Muscle of leg (tissue), 16 donors: ENCODE measurements at places on chromosomes 3 and 15.

DNA sequence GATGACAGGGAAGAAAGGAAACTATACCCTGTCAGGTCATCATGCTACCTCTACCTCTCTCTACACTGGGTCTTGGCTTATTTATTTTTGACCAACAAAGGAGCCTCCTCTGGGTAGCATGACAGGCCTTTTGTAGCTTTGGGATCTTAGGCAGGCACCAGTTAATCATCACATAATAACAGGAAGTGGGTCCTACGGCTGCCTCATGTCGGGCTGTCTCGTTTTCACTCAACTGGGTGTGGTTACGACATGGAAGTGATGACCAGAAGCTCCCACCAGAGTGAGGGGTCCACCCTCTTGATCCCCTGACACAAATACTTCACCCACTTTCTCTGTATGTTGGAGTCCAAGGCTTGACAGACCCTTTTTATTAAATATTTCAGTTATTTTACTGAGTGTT is 105.3 kb downstream of the CD47 start:
- no peaks in the 10 kb centered on the region for H3K36me3 ChIP-seq
- peaks cover 35% of the 10 kb centered on the region for H3K4me1 ChIP-seq
- no peak overlapping the region for H3K4me3 ChIP-seq
- no peak for DNase-seq
- H3K27ac ChIP-seq, result no peak overlapping the region
- no peaks in the 10 kb centered on the region for H3K27me3 ChIP-seq

- H3K4me1 ChIP-seq, result no peaks in the 10 kb centered on the region
- peaks cover 3% of the 10 kb centered on the region for H3K27me3 ChIP-seq
- DNase-seq, result no peak
- no peak overlapping the region for H3K4me3 ChIP-seq
- no peak overlapping the region for H3K27ac ChIP-seq
- no peaks in the 10 kb centered on the region for H3K36me3 ChIP-seq
Observed at GRCh38 chr15:88782465-88782864, 20.8 kb upstream of the ACAN start.

DNA sequence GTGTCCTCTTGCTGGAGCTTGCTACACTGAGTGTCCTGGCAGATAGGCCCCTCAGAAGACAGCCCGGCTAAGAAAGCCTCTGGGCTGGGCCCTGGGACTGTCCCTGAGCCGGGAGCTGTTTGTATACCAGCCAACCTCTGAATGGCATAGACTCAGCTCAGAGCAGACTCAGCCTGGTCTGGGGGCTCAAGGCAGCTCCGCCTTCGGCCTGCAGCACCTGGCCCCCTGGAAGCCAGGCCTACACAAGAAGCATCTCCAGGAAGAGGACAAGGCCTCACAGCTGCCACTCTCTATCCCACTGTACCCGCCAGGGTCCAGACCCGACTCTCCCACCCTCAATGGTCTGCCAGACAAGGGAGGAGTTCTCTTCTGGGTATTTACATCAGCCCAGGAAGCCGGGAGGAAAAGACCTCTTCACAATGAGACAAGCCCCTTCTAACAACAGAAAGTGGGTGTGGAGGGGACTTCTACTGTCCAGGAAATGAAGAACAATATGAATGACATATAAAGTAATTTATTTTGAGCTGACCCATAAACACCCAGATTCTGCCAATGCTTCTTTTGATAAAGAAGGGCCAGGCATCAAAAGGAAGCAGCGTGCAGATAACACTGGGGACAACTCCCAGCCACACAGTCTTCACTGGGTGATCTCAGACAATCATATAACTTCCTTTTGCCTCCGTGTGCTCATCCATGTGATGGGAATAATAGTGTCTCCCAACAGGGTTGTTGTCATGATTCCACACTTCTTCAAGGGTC is 110.2 kb downstream of the TPRA1 start:
- no peak overlapping the region for H3K4me3 ChIP-seq
- H3K36me3 ChIP-seq, result no peaks in the 10 kb centered on the region
- no peak overlapping the region for H3K27ac ChIP-seq
- peaks cover 4% of the 10 kb centered on the region for H3K4me1 ChIP-seq
- no peak for DNase-seq

- no peaks in the 10 kb centered on the region for H3K27me3 ChIP-seq
- H3K4me1 ChIP-seq, result no peaks in the 10 kb centered on the region
- no peak overlapping the region for H3K27ac ChIP-seq
- no peak for DNase-seq
- no peaks in the 10 kb centered on the region for H3K36me3 ChIP-seq
Observed at GRCh38 chr3:187359798-187360486, 8.2 kb upstream of the RTP4 start.

DNA sequence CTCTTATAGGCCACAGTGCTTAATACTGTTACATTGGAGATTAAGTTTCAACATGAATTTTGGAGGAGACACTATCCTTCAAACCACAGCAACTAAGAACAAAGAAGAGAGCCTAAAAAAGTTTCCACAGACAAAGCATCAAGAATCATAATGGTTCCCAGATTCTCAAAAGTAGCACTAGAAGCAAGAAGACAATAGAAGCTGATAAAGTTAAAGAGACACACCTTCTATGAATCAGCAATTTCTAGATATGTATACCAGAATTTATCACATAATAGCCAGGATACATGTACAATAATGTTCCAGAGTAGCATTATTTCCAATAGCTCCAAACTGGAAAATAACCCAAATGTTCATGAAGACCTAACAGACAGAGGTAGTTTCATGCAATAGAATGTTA is 12.2 kb downstream of the NKIRAS1 start:
- no peak overlapping the region for H3K27ac ChIP-seq
- peaks cover 13% of the 10 kb centered on the region for H3K36me3 ChIP-seq
- no peak overlapping the region for H3K4me3 ChIP-seq
- H3K4me1 ChIP-seq, result no peaks in the 10 kb centered on the region
- no peaks in the 10 kb centered on the region for H3K27me3 ChIP-seq
- no peak for DNase-seq

GRCh38 chr3:146577662-146578061 is 27.5 kb downstream of the PLSCR5 start:
- no peaks in the 10 kb centered on the region for H3K36me3 ChIP-seq
- H3K4me1 ChIP-seq, result no peaks in the 10 kb centered on the region
- no peak overlapping the region for H3K27ac ChIP-seq

- no peaks in the 10 kb centered on the region for H3K4me1 ChIP-seq
- peaks cover 20% of the 10 kb centered on the region for H3K36me3 ChIP-seq
- no peak overlapping the region for H3K4me3 ChIP-seq
Observed at GRCh38 chr15:41377978-41378377, 24.3 kb downstream of the NDUFAF1 start.

DNA sequence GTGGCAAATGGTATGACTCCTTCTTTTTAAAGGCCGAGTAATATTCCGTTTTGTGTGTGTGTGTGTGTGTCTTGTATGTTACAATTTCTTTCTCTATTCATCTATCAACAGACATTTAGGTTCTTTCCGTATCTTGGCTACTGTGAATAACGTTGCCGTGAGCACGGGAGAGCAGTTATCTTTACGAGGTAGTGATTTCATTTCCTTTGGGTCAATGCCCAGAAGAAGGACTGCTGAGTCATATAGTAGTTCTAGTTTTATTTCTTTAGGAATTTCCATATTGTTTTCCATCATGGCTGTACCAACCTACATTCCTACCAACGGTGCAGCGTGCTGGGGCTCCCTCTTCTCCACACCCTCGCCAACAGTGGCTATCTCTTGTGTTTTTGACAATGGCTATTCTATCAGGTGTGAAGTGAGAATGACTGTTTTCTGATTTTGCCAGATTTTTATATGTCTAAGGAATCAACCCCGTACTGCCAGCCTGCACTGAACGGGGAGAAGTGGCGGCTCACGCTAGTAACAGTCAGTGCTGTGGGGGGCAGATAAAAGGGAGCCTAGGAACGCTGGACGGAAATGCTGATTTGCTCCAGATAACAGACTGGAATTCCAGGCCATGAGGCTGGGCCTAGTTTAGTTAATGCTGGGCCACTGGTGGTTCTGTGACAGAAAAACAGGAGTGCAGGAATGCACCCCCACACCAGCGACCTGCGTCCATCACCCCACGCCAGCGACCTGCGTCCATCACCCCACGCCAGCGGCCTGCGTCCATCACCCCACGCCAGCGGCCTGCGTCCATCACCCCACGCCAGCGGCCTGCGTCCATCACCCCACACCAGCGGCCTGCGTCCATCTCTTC is 168.1 kb downstream of the XXYLT1 start:
- DNase-seq, result peak; percentile 79
- H3K36me3 ChIP-seq, result no peaks in the 10 kb centered on the region
- H3K4me3 ChIP-seq, result no peak overlapping the region
- H3K27me3 ChIP-seq, result no peaks in the 10 kb centered on the region
- peak overlapping the region; percentile 21 for H3K27ac ChIP-seq

- H3K36me3 ChIP-seq, result no peaks in the 10 kb centered on the region
- no peak for DNase-seq
- H3K4me1 ChIP-seq, result peaks cover 14% of the 10 kb centered on the region
- peaks cover 22% of the 10 kb centered on the region for H3K27me3 ChIP-seq
- no peak overlapping the region for H3K27ac ChIP-seq
Observed at GRCh38 chr3:194574639-194575483, 58.4 kb downstream of the TMEM44 start.

DNA sequence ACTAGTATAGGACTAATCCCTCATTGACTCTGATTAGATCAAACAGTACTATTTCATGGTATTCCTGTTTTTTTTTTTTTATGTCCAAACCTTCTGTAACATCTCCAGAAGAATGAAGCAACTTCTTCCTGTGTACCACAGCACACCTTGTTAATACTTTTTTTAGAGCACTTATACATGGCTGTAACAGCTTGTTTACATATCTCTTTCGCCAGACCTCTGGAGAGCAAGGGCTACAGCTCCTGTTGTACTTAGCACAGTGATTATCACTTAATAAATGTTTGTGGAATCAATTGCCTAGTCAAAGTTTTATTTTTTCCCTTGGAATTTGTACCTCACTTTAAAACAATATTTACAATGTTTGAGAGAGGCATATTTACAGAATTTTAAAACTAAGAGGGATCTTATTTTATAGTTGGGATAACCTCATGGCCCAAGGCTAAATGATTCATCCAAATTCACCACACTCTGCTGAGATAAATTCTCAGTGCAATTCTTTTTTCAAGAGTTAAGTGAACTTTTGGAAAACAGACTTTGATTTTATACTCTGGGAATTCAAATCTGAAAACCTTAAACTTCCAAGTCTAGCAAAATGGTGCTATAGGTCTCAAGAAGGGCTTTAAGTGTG is 9.2 kb upstream of the GATM start:
- no peak overlapping the region for H3K27ac ChIP-seq
- DNase-seq, result no peak
- no peak overlapping the region for H3K4me3 ChIP-seq
- H3K36me3 ChIP-seq, result no peaks in the 10 kb centered on the region
- no peaks in the 10 kb centered on the region for H3K27me3 ChIP-seq
- H3K4me1 ChIP-seq, result peaks cover 3% of the 10 kb centered on the region

- H3K27ac ChIP-seq, result no peak overlapping the region
- H3K4me3 ChIP-seq, result no peak overlapping the region
- DNase-seq, result no peak
- H3K4me1 ChIP-seq, result no peaks in the 10 kb centered on the region
Observed at GRCh38 chr3:184485241-184485640, 76.3 kb upstream of the EPHB3 start.
